Astrocyte of the hippocampus (primary cell): ENCODE measurements at places on chromosomes 6 and 20.

- no peak for DNase-seq
Observed at GRCh38 chr6:1029141-1029540, 282.8 kb upstream of the FOXQ1 start.

- DNase-seq, result peak; percentile 6
Observed at GRCh38 chr6:22466665-22467245, 102.6 kb upstream of the HDGFL1 start.

GRCh38 chr6:71482742-71483141 lies 194.1 kb downstream of the OGFRL1 start:
- DNase-seq, result no peak

DNA sequence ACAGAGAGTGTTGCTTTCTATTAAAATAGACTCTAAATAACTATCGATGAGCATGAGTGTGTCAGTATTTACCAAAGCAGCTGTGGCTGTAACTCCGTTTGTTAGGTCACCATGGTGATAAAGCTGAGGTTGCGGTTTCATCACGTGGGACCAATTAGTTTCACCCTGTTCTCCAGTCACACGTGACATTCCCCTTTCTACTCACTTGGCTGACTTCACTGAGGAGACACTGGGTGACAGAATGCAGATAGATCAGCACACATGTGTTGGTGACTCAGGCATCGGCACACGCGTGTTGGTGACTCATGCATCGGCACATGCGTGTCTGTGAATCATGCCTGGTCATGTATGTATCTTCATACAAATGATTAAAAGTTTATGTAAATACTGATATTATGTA lies 285.4 kb downstream of the THBS2 start:
- peak; percentile 89 for DNase-seq

- DNase-seq, result no peak
Observed at GRCh38 chr6:89489078-89489477, 56.1 kb downstream of the ANKRD6 start.

DNA sequence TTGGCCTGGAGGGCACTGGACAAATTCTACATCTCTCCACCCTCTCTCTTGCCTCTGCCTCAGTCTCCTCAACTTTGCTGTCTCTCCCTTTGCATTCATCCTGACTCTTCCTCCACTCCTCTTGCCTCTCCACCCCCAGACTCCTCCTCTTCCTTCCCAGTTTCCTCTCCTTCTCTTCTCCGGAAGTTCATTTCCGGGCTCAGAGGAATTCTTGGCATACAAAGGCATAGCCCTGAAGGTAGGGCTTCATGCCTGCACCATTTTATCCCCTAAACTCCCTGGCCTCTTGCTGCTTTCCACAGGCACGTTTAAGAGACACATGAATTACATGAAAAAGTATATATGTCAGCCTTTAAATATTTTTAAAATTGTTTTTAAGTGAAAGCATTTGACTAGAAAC lies 10.6 kb downstream of the BFSP1 start:
- no peak for DNase-seq

- no peak for DNase-seq
Observed at GRCh38 chr6:167245591-167245990, 45.5 kb upstream of the UNC93A start.

DNA sequence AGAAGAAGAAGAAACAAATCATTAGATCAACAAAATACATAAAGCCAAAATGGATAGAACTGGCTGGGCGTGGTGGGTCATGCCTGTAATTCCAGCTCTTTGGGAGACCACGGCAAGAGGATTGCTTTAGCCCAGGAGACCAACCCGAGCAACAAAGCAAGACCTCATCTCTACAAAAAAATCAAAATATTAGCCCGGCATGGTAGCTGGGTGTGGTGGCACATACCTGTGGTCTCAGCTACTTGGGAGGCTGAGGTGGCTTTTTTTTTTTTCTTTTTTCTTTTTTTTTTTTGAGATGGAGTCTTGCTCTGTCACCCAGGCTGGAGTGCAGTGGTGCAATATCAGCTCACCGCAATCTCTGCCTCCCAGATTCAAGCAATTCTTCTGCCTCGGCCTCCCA lies 21.5 kb downstream of the NINL start:
- DNase-seq, result no peak

- DNase-seq, result no peak
Observed at GRCh38 chr20:38141204-38141888, 23.7 kb downstream of the TGM2 start.

DNA sequence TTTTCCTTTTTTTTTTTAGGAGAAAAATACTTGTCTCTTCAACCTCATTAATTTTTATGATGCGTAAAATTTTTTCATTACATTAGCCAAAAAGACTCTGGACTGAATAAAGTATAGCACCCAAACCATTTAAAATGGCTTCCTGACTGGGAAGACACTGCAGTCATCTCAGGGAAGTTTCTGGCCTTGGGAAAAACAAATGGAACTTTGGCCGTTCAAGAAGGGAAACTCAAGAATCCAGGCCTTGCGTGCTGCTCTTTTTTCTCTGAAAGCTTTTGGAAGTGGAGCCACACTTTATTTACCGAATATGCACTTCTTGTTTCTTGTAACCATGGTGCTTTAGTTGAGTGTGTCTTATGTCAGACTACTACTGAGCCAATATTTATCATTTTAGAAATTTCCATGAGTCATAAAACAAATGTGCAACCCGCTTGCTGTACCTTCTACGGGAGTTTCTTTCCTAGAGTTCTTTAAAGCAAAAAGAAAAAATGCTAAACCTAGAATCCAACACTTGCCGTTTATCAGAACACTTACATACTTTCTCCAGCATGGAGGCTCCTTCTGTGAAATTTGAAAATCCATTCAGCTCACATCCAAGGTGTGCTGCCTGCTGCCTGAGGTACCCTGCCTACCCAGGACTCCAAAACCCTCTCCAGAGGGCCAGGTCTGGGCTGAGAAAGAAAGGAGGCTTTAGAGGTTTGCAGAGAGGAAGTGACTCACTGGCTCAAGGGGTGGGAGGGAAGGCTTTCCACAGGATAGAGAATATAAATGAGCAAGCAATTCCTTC lies 11.5 kb upstream of the DSTN start:
- DNase-seq, result peak; percentile 91

DNA sequence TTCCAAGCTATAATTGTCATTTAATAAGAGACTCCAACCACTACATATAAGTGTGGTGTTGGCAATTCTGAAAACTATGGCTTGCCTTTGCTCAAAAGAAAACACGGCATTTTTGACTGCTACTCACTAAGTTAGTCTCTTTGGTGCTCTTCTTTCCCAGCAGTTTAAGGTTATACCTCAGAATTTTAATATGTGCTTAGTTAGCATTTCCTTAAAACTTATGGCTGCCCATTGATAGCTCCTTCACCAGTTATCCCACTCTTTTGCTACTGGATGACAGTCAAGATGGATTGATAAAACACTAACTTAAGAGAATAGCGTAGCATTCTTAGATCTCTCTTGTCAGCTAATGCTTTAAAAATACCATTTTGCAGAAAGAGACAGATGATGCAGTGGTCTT lies 34.1 kb downstream of the GOPC start:
- DNase-seq, result no peak
